ENCODE measurements at places on chromosomes 1 and 21.

DNA sequence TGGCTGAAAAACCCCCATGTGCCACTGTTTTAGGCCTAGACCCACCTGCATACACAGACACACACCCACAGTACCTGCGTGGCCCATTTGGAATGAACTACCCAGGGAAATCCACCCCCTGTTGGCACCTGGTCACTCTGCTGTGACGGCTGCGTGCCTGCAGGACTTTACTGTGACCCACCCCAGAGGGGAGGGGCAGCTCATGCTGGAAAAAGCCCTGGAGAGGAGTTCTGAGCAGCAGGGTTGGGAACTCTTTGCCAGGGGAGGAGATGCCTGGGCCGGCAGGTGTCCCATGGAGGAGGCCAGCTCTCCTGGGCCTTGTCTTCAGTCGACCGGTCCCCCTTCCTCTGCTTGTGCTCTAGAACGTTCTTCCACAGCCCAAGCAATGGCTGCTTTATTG lies 87.3 kb upstream of the CSF3R start:
- H3K4me3 ChIP-seq = no peak overlapping the region
- no peaks in the 10 kb centered on the region for H3K36me3 ChIP-seq
- no peak for DNase-seq
- no peak overlapping the region for H3K27ac ChIP-seq

GRCh38 chr1:212503714-212504113 lies 71.0 kb downstream of the NENF start:
- H3K4me1 ChIP-seq = peaks cover 9% of the 10 kb centered on the region
- H3K36me3 ChIP-seq = no peaks in the 10 kb centered on the region
- H3K27me3 ChIP-seq = no peaks in the 10 kb centered on the region
- no peak for DNase-seq
- H3K27ac ChIP-seq = no peak overlapping the region

GRCh38 chr1:111990878-111991718 lies 1.6 kb upstream of the KCND3 start:
- peaks cover 17% of the 10 kb centered on the region for H3K4me1 ChIP-seq
- H3K36me3 ChIP-seq = no peaks in the 10 kb centered on the region
- peak; percentile 59 for DNase-seq

- DNase-seq = no peak
- H3K4me1 ChIP-seq = no peaks in the 10 kb centered on the region
- H3K4me3 ChIP-seq = no peak overlapping the region
- no peaks in the 10 kb centered on the region for H3K36me3 ChIP-seq
- H3K27me3 ChIP-seq = peaks cover 9% of the 10 kb centered on the region
- H3K27ac ChIP-seq = no peak overlapping the region
These were observed 35.7 kb upstream of the BCL9 start for GRCh38 chr1:147505568-147505967.

- H3K27ac ChIP-seq = no peak overlapping the region
- H3K27me3 ChIP-seq = no peaks in the 10 kb centered on the region
- peak; percentile 49 for DNase-seq
- peak overlapping the region; percentile 76 for H3K4me3 ChIP-seq
These were observed 29.9 kb upstream of the LRRC3 start for GRCh38 chr21:44425307-44425894.

All from MCF 10A (cell line).